ENCODE measurements at places on chromosomes 7 and 10. TPM values are rescaled to one million over a fixed set of nuclear protein-coding genes. Genes with fewer than 3 reads are reported as not detected.

RNF133 gene
- polyA plus RNA-seq = not detected

NPC1L1 gene
- 0.03 TPM for polyA plus RNA-seq

CFAP69 gene
- polyA plus RNA-seq = 1.6 TPM

GRCh38 chr10:101495324-101495925 lies 92.6 kb downstream of the POLL start:
- DNase-seq = no peak

GRCh38 chr7:121575194-121575765 lies 179.2 kb upstream of the FAM3C start:
- DNase-seq = no peak

DNA sequence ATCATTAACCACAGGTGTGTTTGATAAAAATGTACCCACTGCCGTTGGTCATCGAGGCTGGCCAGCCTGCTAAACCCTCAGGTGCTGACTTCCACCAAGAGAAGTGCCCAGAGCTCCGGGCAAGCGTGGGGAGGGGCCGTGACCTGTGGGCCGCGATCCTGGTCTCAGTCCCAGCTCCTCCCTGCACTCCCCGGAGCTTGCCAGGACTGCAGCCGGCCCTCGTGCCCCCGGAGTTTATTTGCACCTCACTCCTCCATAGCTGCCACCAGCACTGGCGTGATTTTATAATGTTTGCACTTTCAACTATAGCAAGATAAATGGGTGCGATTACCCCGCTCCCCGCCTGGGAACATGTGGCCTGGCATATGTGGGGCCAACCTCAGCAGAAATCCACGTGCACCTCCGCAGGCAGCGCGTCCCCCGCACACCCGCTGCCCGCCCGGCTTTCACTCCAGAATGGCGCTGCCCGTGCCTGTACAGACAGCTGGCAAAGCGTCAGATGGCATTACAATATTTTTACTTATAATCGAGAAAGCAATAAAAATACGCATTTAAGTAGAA lies 30.8 kb downstream of the UNCX start:
- no peak for DNase-seq

DNA sequence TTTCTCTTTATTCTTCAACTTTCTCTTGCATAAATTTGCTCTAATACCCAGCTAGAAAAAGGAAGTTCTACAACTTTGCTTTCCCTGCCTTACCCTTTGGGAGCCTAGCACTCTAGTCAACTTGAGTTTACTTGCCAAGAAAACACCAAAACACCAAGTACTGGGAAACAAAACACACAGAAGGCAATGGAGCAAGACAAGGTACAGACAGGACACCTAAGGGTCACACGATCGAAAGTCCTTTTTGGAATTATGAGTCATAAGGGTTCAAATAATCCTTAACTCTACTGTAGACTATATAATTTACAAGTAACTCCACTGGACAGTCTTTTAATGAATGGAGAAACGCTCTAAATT lies 42.6 kb upstream of the ANAPC16 start:
- DNase-seq = peak; percentile 82

GRCh38 chr7:106731646-106732444 lies 70.9 kb upstream of the CCDC71L start:
- DNase-seq = no peak
